ENCODE measurements at places on chromosomes 12 and 14.
A peak's percentile ranks its signal among the peaks of the same experiment; 100 is the strongest.

DNA sequence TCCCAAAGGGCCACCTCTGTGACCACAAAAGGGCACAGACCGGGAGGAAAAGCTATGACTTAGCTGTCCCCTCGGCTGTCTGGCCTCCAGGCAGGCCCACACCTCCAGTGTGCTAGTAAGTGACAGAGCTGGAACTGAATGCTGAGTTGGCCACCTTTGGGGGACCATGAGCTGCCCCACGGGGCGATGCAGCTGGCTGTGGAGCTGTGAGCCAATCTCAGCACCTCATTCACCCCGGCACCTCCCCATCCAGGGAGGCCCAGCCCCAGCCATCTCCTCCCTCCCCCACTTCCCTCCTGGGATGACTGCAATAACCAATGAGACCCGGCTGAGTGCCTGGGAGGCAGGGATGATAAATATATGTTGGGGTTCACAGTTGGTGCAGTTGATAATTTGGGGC, 12.2 kb upstream of the TESC start:
- DNase-seq = no peak

GRCh38 chr12:97168804-97169203, 261.7 kb downstream of the NEDD1 start:
- DNase-seq = no peak

GRCh38 chr14:75254381-75254822, 24.2 kb upstream of the FOS start:
- DNase-seq = no peak

GRCh38 chr12:62739266-62740015, 195.5 kb downstream of the PPM1H start:
- DNase-seq = no peak

DNA sequence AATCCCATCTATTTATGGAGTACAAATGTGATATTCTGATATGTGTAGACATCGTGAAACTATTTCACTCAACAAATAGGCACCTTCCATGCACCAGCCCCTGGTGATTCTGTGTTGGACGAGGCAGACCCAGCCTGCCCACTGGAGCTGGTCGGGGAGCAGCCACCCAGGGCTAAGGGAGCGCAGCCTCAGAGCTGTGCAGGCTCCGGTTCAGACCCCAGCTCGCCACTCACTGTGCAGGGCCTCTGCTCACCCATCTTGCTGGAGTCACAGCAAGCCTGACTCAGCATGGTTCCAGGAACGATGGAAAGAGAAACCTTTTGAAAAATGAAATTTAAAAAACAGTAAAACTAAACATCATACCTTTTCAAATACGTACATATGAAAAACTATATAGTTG, 52.3 kb upstream of the BCL11B start:
- no peak for DNase-seq

DNA sequence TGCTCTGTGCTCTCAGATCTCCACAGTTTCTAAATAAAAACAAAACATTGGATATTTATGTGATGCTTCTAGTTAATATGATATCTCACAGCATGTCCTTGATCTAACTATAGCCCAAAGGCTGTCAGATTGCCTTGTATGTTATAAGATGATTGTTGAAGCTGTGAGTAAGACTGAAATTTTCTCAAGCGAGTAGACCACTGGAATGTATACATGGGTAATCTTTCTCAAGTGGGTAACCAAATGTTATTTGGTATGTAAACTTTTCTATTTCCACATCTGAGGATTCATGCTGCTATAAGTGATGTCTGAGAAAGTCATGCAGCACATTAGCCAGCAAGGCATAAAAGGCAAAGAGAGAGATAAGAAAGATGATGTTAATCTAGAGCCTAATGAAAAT, 886.7 kb downstream of the NRXN3 start:
- DNase-seq = no peak

- DNase-seq = no peak
These were observed 35.0 kb upstream of the CFAP54 start for GRCh38 chr12:96454396-96454795.

GRCh38 chr12:63305901-63306875, 155.2 kb upstream of the AVPR1A start:
- DNase-seq = no peak

- DNase-seq = peak; percentile 35
These were observed 3.6 kb upstream of the SLC7A8 start for GRCh38 chr14:23186913-23187654.

DNA sequence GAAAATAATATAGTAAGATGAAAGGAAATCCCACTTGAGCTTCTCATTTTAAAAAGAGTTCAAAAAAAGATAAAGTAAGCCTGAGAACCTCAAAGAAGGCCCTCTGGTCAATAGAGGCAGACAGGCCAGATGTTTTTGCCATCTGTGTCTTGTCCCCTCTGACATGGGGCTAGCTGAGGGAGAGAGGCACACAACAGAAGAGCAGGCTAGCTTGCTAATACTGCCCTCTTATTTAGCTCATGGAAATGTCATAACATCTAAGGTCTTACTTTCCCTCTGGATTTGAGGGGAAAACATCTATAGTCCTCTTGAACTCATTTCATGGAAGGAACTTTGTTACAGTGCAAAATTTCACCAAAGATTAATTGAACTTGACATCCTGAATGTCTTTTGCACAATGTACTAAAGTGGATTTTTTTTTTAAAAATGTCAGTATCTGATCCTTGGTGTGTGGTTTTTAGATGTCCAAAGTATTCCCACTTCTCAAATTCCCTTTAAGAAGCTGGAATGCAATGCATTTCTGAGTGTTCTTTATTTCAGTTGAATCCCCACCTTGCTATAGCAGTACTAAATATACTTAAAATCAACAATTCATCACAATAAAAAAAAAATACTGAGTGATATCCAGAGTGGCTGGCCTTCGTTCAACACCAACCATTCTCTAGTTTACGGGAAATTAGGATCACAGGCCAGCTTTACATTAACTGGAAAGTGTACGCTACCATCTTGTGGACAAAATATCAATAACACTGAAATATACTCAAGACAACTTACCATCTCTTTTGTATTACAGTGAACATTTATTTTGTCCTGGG, 176.7 kb downstream of the PAH start:
- DNase-seq = no peak

Data from hematopoietic multipotent progenitor cell treated with erythropoietin and hydrocortisone succinate and interleukin-3 and kit ligand, for 15 days (in vitro differentiated cells).